ENCODE measurements at places on chromosomes 4 and X.

DNA sequence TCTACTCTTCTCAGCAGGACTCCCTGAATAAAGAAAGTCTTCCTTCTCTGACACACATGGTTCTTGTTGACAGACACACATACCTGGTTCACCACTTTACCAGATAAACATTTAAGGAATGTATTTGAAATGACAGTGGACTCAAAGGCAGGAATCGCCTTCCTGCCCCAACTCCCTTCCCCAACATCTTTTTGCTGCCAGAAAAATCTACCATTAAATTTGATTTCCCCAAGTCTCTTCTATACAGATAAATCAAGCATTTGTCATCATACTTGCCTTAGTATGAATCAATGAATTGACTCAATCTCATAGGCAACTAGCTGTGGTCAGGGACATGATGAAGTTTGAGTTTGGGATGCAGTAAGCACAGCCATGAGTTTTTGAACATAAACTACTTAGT, 23.3 kb upstream of the ANXA5 start:
- DNase-seq = no peak

GRCh38 chr4:81227138-81227537, 12.1 kb upstream of the PRKG2 start:
- DNase-seq = no peak

DNA sequence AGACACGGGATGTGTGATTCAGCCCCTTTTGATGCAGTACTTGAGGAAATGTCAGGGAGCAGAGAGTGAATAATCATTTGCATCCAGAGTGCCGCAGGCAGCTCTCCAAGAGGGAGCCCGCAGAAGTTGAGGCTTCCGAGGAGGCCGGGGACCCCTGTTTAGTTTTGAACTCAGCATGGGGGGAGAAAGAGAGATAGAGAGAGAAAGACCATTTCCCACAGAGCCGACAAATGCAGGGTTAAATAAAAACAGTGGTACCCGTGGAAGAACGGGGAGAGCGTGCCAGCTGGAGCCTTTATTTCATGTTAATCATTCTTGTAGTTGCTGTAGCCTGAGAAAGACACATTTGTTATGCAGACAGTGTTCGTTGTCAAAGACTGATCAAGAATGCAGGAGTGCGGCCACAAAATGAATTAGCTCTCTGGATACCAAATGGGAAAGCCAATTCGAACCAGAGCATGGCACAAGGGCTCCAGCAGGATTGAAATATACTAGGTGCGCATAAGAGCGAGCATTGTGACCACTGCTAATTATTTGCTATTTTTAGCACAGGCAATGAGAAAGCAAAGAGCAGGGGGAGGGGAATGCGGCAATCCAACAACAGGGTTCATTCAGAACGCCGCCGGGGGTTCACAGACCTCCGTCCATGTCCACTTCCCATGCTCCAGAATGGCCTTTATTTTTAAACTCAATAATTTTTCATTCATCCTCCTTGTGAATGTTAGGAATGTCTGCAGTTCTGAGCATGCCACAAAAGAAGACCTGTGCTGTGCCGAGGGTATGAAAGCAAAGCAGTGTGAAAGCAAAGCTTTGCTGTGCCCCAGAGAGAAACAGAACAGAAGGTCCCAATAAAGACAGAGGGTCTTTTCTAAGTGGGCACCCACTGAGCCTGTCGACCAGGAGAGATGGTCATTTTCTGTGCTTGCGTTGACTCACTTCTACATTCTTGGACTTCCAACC, 243.9 kb upstream of the VCX3A start:
- no peak for DNase-seq

DNA sequence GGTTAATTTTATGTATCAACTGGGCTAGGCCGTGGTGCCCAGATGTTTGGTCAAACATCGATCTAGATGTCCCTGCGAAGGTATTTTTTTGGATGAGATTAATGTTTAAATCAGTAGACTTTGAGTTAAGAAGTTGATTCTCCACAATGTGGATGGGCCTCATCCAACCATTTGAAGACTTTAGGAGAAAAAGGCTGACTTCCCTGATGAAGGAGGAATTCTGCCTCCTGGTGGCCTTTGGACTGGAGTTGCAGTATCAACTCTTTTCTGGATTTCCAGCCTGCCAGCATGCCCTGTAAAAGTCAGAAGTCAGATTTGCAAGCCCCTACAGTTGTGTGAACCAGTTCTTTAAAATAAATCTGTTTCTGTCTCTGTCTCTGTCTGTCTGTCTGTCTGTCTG, 91.4 kb downstream of the STK32B start:
- no peak for DNase-seq

GRCh38 chr4:3655963-3656362, 110.2 kb upstream of the ADRA2C start:
- DNase-seq = no peak

- no peak for DNase-seq
Observed at GRCh38 chrX:29687687-29688086, 527.7 kb upstream of the MAGEB2 start.

DNA sequence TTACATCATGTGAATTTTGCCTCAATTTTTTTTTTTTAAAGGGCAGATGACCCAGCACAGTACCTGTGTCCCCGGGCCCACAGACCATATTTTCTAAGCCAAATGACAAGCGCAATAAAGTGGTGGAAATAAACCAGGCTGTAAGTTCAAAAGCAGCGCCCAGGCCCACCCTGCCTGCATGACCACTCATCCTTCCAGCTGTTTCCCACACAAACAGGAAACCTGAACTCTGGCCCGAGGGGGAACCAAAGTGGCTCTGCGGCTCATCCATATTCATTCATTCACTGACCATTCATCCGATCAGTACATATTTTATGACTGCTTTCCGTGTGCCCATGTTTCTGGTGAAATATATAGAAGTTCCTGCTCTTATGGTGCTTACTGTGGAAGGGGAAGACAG, 33.7 kb upstream of the CRMP1 start:
- DNase-seq = no peak

DNA sequence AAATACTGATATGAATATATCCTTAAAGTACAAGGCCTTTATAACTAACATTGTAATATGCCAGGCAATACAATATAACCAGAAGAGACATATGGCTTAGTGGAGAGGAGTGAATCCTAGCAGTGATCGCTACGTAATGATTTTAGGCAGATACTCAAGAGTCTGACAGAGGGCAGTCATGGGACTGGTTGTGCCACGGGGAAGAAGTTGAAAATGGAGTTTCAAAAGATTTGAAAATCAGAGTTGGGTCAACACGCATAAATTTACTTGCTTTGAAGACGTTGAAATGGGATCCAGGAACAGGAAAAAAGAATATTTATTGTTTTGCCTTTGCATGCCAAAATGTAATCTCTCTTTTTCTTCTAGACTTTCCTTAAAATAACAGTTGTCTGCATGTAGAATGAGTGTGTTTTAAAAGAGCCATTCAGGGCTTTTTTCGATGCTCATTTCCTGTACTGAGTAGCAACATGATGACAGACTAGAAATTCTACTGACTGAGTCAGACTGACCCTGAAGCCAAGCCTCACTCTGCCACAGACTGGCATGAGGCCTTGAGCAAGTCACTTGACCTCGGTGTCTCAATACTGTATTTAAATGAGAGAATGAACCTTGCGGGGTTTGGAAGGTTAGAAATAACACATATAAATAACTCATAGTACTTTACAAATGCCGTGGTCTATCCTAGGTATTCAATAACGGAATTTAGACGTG, 8.1 kb upstream of the SMS start:
- no peak for DNase-seq

DNA sequence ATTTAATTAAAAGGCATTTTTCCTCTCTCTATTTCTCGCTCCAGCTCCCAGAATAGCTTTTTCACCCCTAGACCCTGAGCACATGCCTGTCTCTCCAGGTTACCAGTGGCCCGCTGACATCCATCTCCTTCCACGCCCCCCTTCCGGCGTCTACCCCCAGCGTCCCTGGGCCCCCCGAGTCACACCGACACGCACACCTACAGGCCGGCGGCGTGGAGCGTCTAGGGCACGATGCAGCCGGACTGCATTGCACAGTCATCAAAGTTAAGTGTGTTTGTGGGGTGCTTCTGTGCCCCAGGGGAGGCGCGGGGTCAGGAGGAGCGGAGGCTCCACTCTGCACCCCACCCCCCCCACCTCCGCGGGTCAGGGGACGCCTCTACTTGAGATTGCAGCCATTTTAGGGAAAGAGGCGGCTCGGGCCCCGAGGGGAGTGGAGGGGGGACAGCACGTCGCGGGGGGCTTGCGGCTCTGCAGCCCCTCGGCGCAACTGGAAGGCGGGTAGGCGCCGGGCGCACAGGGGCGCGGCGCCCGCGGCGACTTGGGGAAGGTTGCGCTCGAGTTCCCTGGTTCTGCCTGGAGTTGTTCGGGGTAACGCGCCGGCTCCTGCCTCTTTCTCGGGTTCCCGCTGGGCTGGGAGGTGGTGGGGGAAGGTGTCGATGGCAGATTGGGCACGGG, 112.7 kb downstream of the DHX15 start:
- DNase-seq = no peak

DNA sequence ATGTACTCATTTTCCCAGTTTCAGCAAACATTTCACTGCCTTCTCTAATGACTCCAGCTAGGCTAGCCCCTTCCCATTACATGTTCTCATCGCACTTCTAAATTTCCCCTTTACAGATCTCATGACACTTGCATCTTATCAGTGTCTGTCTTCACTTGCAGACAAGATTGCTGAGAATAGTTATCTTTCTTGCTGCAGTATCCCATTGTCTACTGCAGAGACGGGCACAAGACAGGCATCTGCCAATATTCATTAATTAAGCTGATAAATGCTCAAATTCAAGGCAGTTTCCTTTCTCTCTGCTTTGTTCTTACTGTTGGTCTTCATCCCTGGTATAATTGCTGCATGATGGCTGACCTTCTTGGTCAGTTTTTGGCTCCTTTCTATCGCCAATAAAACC, 175.9 kb downstream of the ANTXR2 start:
- DNase-seq = no peak

- DNase-seq = no peak
Observed at GRCh38 chr4:99536848-99537247, 26.0 kb downstream of the C4orf17 start.

DNA sequence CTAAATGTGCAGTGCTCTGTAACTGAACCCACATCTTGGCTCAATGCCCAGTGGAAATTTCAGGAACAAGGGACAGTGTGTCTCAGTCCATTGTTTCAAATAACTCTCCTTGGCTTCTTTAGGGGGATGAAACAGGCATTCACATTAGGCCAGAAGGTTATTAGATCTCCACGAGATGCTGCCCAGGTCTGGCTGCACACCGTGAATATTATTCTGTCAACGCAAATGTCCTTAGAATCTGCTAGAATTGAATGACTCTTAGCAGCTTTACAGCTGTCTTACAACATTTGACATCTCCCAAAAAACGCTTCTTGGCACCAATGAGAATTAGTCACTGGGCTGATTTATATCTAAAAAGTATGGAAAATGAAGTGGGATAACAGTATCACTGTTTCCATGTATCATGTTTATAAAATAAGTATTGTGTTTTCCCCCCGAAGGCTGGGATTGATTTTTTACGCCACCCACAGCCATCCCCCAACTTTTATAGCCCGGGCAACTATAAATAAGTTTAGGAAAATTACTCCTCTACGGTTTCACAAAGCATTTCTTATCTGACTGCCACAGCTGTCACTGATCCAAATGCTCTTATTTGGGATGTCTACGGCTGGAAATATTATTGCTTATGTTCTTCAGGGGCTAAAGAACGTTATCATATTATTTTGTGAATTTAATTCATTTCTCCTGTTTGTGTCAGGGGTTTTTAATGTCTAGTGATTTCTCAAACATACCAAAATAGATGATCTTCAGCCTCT, 559.7 kb upstream of the FAT1 start:
- DNase-seq = no peak

GRCh38 chr4:172830295-172830764, 338.3 kb upstream of the GALNT7 start:
- DNase-seq = no peak

DNA sequence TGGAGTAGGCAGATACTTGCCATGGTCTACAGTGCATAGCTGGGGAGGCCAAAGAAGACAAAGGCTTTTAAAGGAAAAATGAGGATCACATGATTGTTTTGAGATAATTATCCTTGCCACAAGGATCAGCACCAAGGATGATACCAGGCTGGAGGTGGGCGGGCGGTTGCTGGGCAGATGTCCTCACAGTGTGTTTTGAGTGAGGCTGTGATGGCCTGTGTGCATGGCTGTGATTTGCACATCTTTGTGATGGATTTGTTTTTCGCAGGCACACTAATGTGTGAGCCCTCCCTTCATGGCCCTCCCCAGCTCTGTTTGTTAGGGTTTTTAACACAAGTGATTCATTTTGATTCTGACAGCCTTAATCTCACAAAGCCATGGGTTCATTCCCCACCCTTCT, 46.8 kb downstream of the RGS12 start:
- DNase-seq = no peak

Data from activated T-helper 1 cell treated with Interleukin-2 at 50 U/mL for 16 hours (primary cell).